ENCODE measurements at places on chromosomes 2 and 18.

DNA sequence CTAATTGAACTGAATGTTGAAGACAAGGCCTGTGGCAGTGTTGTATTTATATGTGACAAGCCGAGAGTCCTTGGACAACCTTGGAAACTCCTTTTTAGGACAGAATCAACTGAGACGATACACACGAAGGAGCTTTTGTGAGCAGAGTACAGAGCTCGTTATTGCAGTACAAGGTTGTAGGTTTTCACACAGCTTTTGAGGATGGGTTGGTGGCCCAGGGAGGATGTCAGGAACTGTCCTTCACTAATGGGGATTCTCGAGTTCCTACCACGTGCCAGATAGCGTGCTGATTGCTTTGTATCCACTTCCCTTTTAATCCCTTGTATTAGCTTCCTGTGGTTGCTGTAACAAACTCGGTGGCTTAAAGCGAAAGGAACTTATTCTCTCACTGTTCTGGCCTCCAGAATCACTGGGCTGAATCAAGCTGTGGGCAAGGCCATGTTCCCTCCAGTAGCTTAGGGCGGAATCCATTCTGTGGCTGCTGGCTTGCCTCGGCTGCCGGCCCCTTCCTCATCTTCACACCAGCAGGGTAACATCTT is 20.2 kb downstream of the INPP4A start:
- no peak for DNase-seq

DNA sequence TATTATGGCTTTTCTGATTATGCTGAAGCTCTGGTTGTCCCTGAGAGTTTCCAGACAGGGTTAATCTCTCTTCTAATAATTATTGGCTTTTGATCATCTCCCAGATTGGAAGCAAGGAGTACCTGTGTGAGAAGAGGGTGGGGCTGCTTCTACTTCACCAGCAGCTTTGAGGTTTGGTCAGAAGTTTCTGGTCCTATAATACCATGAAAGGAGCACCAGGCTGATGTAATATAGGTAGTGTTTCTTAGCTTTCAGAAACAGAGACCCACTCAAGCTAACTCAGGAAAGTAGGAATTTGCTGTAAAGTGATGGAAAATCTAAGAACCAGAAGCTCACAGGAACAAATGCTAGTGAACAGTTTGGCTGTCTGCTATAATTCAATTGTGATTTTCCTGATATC is 57.6 kb downstream of the SGPP2 start:
- DNase-seq = no peak

- no peak for DNase-seq
These were observed 12.2 kb downstream of the ZFP36L2 start for GRCh38 chr2:43214253-43214652.

- DNase-seq = peak; percentile 32
These were observed 62.1 kb upstream of the ACKR3 start for GRCh38 chr2:236507393-236508085.

DNA sequence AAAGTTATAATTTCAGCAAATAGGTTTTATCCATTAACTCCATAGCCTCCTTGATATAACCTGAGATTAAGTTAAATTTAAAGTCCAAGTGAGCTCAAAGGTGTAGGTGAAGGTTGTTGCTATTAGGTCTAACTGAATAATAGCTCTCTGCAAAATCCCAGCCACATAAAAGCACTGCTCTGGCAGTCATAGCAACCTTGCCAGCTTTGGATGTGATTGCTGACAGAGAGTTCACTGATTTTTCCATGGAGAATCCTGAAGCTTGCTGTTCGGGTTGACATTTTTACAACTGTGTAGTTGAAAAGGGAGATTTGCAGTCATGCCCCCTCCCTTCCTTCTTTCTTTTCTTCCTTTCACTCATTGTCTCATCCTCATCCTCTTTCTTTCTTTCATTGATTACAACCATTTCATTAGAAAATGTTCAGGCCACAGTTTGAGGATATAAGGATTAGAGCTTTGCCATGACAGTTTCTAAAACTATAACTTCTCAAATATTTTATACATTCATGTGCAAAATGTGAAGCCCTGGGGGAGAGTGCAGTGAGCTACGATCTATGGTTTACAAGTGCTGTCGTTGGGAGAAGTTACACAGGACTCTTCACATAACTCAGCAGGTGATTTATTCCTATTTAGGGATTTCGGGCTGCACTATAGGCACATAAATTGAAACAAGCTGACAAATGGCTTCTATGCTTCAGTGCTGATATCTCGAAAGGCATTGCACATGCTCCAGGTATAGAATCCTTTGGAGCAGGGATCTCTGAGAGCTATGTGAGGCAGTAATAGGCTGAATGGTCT is 193.8 kb downstream of the LRRTM4 start:
- DNase-seq = no peak

DNA sequence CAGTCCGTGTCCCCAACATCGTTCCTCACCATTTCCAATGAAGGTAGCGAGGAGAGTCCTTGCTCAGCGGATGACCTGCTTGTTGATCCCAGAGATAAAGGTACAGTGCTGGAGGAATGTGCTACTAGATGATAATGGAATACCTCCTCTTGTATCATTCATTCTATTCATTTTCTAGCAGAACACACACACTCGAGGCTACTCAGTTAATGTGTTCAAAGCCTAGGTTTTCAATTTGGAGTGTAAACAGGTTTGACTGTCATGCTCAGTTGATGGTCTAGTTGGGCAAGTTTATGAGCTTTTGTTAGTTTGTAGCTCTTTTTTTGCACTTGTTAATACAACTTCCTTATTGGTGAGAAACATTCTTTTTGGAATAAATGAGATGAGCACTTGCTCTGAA is 114.2 kb downstream of the ICA1L start:
- DNase-seq = no peak

- DNase-seq = no peak
These were observed 4.9 kb downstream of the KLHL30 start for GRCh38 chr2:238143239-238143951.

GRCh38 chr18:78838183-78838582 is 141.4 kb upstream of the SALL3 start:
- no peak for DNase-seq

- DNase-seq = no peak
These were observed 25.6 kb downstream of the GNLY start for GRCh38 chr2:85719609-85720240.

DNA sequence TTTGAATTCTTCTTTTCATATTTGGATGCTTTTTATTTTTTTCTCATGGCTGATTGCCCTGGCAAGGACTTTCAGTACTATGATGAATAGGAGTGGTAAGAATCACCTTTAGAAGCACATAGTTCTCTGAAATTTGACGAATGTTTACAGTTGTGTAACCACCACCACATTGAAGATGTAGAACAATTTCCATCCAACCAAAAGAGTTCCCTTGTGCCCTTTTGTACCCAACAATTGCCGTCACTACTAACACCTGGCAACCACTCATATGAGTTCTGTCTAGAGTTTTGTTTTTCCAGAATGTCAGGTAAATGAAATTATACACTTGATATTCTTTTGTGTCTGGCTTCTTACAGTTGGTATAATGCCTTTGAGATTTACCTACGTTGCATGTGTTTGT is 28.7 kb upstream of the SLC16A14 start:
- DNase-seq = no peak

DNA sequence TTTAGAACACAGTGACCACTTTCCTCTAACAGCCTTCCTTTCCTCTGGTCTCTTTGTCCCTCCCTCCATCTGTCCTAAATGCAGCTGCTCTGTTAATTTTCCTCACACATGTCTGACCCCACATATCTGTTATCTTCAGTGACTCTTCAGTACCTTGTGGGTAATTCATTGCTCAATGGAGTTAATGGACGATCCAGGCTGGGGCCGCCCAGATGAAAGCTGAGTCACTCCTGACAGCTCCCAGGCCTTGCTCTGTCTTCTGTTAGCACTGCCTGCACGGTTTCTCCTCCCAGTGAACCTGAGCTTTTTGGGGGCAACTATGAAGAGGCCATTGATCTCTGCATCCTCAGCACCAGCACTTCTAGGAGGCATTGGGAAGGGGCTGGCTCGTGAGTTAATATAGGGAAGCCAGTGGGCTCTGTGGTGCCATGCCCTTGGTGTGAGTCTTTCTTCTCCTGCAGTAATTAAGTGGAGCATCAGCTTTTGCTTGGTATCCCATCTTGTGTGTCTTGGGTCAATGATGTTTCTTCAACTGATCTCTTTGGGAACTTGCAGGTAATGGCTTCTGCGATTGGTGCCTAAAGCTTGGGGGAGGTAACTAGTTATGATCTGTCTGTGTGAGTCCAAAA is 67.3 kb downstream of the SNORC start:
- no peak for DNase-seq

DNA sequence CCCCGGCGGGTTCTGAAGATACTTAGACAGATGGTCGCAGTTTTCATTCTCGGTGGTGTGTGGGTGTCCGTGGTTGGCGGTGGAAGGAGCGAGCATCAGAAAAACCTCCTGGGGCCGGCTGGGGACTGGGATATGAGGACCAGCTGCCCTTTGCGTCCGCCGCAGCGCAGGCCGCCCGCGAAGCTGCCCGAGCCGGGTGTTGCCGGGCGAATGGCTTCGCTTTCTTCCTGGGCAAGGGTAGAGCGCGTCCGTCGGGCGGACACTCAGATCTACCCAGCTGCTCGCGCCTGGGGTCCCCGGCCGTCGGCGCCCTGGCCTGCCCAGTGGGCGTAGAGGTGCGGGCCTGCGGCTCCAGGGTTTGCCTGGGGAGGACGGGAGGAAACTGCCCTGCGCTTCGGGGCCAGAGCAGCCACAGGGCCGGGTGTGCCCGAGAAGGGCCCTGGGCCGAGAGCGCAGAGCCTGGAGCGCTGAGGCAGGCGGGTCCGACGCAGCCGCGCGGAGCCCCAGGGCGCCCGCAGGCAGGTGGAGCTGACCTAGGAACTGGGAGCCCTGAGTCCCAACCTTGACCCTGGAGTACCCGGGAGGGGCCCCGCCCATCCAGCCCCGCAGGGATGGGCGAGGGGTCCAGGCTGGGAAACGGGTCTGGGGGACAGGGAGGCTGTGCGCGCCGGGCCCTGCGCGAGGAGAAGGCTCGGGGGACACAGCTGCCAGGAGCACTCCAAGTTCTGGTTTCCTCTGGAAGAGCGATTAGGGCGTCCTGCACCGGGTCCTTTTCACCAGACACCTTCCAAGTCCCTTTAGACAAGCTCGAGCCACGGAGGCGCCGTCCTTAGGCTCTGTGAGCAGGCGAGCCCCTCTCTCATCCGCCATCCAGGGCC is 1.3 kb downstream of the TWIST2 start:
- DNase-seq = no peak

DNA sequence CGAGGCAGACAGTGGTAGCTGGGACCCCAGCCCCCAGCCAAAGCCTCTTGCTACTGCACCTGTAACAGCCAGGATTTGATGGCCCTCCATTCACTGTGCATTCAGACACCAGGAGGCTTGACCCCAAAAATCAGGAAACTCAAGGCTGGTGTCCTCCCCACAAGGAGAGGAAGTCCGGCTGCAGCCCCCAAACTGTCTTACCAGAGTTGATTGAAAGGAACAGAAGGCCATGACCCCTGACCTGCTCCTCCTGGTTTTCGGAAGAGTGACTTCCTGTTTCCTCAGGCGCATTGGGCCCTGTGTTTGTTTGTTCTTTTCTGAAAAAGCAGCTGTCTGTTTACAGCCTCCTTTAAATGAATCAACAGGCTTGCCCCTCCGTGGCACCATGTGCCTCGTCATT is 111.6 kb downstream of the RNF144A start:
- DNase-seq = no peak

GRCh38 chr2:118936306-118936705 is 5.7 kb upstream of the MARCO start:
- no peak for DNase-seq

- no peak for DNase-seq
These were observed 48.2 kb downstream of the AGAP1 start for GRCh38 chr2:235541838-235542549.

DNA sequence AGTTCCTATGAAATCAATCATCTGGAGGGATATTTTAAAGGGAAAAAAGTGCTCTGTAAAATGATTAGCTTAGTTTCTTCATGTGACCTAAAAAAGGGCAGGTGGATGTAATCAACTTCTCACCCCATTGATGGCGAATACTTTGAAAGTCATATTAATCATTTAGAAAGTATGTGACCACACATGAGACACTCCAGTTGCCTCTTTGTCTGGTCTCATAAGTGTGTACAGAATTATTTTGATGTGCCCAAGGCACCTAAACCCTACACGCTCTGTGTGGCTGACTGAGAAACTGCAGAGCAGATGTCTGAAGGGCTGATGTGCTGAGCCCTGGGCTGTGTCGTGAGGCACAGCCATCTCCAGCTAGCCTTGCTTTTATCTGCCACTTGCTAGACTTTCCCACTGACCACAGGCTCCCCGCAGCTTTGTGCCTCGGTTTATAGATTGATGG is 26.9 kb downstream of the SGPP2 start:
- no peak for DNase-seq

DNA sequence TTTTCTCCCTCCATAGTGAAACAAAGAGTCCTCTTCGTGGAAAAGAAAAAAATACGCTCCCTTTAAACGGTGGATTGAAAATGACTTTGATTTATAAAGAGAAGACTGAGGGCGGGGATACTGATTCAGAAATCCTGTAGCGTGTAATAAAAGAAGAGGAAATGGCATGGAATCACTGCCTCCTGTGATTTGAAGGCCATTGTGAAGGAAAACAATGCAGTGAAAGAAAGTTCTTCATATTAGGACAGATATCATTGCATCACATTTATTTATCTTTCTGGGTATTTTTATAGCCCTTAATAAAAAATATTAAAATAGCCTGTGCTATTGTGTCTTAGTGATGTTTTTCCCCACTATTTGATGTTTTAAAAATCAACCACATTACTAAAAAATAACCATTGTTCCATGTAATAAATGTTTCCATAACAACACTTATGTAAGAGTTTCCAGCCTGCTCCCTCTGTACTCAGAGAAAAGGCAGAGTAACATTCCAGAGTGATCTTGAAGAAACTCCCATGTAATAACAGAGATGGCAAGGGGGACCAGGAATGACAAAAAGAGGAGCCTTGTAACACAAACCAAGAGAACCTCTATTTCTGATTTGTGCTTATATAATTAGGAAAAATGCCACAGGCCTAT is 8.0 kb downstream of the MRPL33 start:
- DNase-seq = no peak

DNA sequence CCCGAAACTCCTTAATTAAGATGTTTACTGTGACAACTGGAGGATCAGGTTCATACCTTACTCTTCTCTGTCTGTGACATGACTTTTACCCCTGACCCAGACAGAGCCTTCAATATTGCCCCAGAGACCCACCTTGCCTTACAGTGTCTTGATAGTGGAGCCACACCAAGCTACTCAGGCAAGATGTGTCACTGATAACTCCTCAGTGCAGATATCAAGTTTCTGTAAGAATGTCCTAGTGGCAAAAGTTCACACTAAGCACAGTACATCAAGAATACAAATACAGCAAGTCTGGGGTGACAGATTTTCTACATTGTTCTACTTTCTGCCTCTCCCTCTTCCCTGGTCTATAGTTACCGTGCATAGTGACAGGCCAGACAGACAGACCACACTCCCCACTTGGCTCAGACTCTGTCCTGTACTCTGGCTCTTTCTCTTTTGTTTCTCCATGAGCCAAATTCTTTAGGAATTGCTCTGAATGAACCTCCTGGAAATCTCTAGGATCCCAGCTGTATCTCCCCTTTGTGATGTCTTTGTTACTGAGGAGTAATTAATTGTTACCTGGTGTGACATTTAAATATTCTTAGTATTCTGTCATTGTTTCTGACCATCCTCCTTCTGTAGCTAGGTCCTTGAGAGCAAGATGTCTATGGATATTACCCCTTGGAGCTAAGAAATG is 24.1 kb upstream of the APOB start:
- no peak for DNase-seq

Data from stimulated activated CD4-positive, alpha-beta T cell treated with anti-CD3 and anti-CD28 coated beads, Interleukin-4, amount 100 ng/mL, for 48 hours (primary cell).